ENCODE measurements at places on chromosomes 1 and 21. TPM values are rescaled to one million over a fixed set of nuclear protein-coding genes. Genes with fewer than 3 reads are reported as not detected.

- H3K27ac ChIP-seq, result no peak overlapping the region
- no peaks in the 10 kb centered on the region for H3K4me1 ChIP-seq
- no peak overlapping the region for H3K4me3 ChIP-seq
- no peaks in the 10 kb centered on the region for H3K27me3 ChIP-seq
Observed at GRCh38 chr1:176149939-176150807, 56.9 kb downstream of the COP1 start.

The HSD3B1 gene
- total RNA-seq, result not detected

DNA sequence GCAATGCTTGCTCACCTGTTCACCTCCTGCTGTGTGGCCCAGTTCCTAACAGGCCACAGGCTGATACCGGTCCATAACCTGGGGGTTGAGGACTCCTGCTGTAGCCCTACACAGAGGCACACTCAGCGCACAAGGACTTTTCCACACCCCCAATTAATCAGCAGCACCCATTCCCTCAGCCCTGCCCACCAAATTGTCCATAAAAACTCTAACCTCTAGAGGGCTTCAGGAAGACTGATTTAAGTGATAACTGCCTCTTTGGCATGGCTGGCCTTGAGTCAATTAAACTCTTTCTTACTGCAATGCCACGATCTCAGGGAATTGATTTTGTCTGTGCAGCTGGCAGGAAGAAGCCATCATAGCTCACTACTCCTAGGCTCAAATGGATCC lies 71.3 kb upstream of the MUTYH start:
- no peaks in the 10 kb centered on the region for H3K27me3 ChIP-seq
- no peaks in the 10 kb centered on the region for H3K36me3 ChIP-seq
- no peak for DNase-seq

GRCh38 chr1:41385398-41386195 lies 24.4 kb downstream of the FOXO6 start:
- no peaks in the 10 kb centered on the region for H3K4me1 ChIP-seq
- no peaks in the 10 kb centered on the region for H3K36me3 ChIP-seq
- DNase-seq, result no peak
- H3K27ac ChIP-seq, result no peak overlapping the region

DNA sequence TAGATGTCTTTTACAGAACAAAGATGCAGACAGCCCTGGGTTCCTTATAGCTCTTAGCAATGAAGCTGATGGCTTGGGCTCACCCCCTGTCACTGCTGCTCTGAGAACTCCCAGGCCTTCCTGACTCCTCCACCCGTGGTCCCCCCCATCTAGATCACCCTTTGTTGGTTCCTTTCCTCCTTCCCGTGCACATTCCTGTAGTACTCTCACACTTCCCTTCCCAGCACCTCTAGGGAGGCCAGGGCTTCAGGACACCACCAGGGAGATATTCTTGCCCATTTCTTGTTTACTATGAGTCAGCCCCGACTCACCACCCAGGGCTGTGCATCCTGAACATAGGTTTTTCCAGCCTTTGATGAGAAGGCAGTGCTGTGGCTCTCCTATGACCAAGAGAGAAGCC lies 14.4 kb upstream of the NOS1AP start:
- no peaks in the 10 kb centered on the region for H3K36me3 ChIP-seq
- no peaks in the 10 kb centered on the region for H3K27me3 ChIP-seq
- no peak overlapping the region for H3K27ac ChIP-seq
- DNase-seq, result no peak
- no peaks in the 10 kb centered on the region for H3K4me1 ChIP-seq

The DCLRE1B gene
- 4.4 TPM for total RNA-seq

DNA sequence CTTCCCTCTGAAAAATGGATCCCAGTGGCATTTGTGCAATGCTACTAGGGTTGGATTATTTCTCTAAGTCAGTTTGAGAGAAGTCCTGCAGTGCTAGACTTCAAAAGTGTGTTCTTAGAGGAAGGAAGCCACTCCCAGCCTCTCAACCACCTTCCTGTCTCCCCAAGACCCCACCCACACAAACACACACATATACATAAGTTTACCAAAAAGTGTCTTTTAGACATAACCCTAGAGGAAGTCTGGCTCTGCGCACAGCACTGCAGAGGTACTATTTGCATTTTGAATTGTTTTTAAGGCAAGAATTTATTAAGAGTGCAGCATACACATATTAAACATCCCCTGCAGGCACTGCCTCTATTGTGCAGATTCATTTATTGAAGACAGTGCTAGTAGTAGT lies 127.3 kb downstream of the HHIPL2 start:
- no peak overlapping the region for H3K4me3 ChIP-seq
- no peak for DNase-seq
- H3K4me1 ChIP-seq, result no peaks in the 10 kb centered on the region
- H3K36me3 ChIP-seq, result no peaks in the 10 kb centered on the region

- no peaks in the 10 kb centered on the region for H3K27me3 ChIP-seq
- no peak overlapping the region for H3K4me3 ChIP-seq
- no peak for DNase-seq
- H3K4me1 ChIP-seq, result no peaks in the 10 kb centered on the region
Observed at GRCh38 chr1:193318347-193318746, 131.9 kb upstream of the B3GALT2 start.

The CHRM3 gene
- 0.20 TPM for total RNA-seq

DNA sequence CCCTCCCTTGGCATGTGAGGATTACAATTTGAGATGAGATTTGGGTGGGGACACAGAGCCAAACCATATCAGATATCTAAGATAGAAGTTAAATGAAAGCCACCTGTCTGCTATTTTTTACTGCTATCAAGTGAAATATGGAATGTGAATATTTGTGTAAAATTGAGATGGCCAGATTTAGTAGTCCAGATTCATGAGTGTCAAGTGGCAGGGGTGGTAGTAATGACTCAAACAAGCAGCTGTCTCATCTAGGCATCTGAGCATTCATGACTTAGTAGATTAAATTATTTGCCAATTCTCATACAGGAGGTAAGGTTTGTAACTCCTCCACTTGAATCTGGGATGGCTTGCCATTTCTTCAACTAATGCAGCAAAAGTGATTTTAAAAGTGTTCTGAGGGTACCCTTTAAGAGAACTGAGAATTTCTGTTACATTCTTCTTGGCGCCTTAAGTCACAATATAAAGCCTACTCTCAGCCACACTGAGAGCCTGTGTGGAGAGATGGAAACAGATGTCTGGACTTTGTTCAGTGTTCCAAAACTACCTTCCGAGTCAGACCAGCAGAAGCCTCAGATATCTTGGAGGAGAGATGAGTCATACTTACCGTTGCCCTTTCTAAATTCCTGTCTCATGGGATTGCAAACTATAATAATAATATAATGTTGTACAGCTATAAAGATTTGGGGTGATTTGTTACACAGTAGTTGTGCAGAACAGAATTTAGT lies 1065.6 kb upstream of the TMPRSS15 start:
- no peaks in the 10 kb centered on the region for H3K4me1 ChIP-seq
- no peak for DNase-seq
- no peaks in the 10 kb centered on the region for H3K36me3 ChIP-seq
- H3K27ac ChIP-seq, result no peak overlapping the region
- H3K4me3 ChIP-seq, result no peak overlapping the region

The CCDC181 gene
- total RNA-seq, result 0.39 TPM

GRCh38 chr1:111197598-111198284 lies 2.7 kb downstream of the DENND2D start:
- peak overlapping the region; percentile 29 for H3K4me3 ChIP-seq
- peaks cover 43% of the 10 kb centered on the region for H3K4me1 ChIP-seq
- no peaks in the 10 kb centered on the region for H3K27me3 ChIP-seq
- no peak for DNase-seq

The RNU1-4 gene
- under 0.01 TPM for total RNA-seq

GRCh38 chr1:160061369-160062229 lies 8.4 kb downstream of the KCNJ10 start:
- no peak overlapping the region for H3K4me3 ChIP-seq
- peaks cover 15% of the 10 kb centered on the region for H3K4me1 ChIP-seq
- peak overlapping the region; percentile 85 for H3K27ac ChIP-seq
- no peak for DNase-seq
- H3K27me3 ChIP-seq, result no peaks in the 10 kb centered on the region
- no peaks in the 10 kb centered on the region for H3K36me3 ChIP-seq

The ARHGAP30 gene
- 7.3 TPM for total RNA-seq

- H3K27me3 ChIP-seq, result no peaks in the 10 kb centered on the region
- H3K36me3 ChIP-seq, result no peaks in the 10 kb centered on the region
- DNase-seq, result peak; percentile 27
Observed at GRCh38 chr1:185720633-185721272, 13.4 kb upstream of the HMCN1 start.

- H3K4me1 ChIP-seq, result peaks cover 40% of the 10 kb centered on the region
- H3K36me3 ChIP-seq, result no peaks in the 10 kb centered on the region
- no peaks in the 10 kb centered on the region for H3K27me3 ChIP-seq
- no peak overlapping the region for H3K27ac ChIP-seq
- no peak overlapping the region for H3K4me3 ChIP-seq
- no peak for DNase-seq
Observed at GRCh38 chr1:76866566-76866965, 714 bp upstream of the ST6GALNAC5 start.

DNA sequence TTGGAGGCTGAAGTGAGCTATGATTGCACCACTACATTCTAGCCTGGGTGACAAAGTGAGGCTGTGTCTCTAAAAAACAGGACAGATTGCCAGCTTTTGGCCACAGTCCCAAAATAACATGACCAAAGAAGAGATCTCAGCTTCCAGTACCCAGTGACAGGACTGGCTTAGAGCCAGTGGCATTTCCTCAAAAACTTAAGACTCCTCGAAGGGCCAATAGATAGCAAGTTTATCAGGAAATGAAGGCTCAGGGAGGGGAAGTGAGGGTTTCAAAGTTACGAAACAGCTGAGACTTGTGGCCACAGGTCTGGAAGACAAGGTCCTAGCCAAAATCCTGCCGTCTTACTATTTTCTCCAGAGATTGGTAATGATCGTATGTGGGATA lies 6.3 kb upstream of the TMEM39B start:
- H3K36me3 ChIP-seq, result peaks cover 8% of the 10 kb centered on the region
- no peak overlapping the region for H3K4me3 ChIP-seq
- H3K27me3 ChIP-seq, result no peaks in the 10 kb centered on the region
- H3K27ac ChIP-seq, result peak overlapping the region; percentile 64

DNA sequence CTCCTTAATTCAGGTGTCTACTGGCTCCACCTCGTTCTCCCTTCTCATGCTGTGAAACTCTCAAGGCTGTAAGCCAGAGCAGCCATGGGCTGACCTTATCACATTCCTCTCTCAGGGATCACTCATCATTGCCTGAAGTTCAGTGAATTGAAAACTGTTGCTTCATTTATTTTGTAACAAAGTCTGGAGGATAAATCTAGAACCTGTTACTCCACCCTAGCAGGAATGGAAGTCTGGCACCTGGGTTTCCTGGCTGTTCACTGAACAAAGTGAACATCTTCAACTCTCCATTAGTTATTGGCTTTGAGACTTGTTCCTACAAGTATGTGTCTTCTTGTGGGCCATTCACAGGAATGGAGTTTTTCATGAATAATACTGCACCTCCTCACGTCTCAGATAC lies 584.1 kb downstream of the PTPRU start:
- no peaks in the 10 kb centered on the region for H3K27me3 ChIP-seq
- no peaks in the 10 kb centered on the region for H3K4me1 ChIP-seq
- no peak for DNase-seq
- no peaks in the 10 kb centered on the region for H3K36me3 ChIP-seq
- no peak overlapping the region for H3K4me3 ChIP-seq

The BATF3 gene
- total RNA-seq, result 3.5 TPM

The CFHR4 gene
- not detected for total RNA-seq

The CLCA4 gene
- total RNA-seq, result not detected

GRCh38 chr21:44267655-44268142 lies 6.0 kb upstream of the DNMT3L start:
- no peaks in the 10 kb centered on the region for H3K27me3 ChIP-seq
- H3K27ac ChIP-seq, result no peak overlapping the region
- no peak overlapping the region for H3K4me3 ChIP-seq
- H3K36me3 ChIP-seq, result no peaks in the 10 kb centered on the region
- DNase-seq, result peak; percentile 15
- no peaks in the 10 kb centered on the region for H3K4me1 ChIP-seq

DNA sequence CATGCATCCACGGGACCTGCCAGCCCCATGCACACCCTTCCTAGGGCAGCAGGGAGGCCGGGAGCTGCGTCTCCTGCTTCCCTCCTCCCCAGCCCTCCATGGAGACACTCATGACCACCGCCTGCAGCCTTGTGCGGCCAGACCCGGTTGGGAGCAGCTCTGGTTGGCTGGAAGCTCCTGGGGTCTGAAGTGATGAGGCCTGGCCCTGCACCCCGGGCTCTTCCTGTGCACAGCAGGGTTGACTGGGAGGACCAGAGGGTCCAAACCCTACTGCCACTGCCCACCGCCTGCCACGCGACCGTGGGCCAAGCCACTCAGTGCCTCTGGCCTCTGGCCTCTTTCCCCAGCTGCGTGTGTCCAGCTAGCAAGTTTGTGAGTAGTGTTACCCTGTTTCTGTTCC lies 111.1 kb upstream of the COL6A1 start:
- H3K27ac ChIP-seq, result no peak overlapping the region
- DNase-seq, result no peak
- H3K27me3 ChIP-seq, result no peaks in the 10 kb centered on the region

DNA sequence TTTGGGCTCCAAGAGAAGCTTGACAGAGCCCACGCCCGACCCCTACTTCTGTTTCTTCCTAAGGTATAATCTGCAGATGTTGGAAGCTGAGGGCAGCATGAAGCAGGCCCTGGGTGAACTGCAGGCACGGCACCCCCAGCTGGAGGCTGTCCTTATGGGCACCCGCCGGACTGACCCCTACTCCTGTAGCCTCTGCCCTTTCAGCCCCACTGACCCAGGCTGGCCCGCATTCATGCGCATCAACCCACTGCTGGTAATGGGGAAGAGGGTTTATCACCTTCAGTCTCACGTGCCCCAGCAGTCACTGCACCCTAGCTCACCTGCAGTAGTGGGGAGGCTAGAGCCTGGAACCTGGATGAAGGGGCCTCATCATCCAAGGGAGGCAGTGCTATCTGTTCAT lies 3.1 kb upstream of the LENEP start:
- peaks cover 73% of the 10 kb centered on the region for H3K36me3 ChIP-seq
- H3K27me3 ChIP-seq, result no peaks in the 10 kb centered on the region
- H3K27ac ChIP-seq, result no peak overlapping the region
- no peaks in the 10 kb centered on the region for H3K4me1 ChIP-seq

DNA sequence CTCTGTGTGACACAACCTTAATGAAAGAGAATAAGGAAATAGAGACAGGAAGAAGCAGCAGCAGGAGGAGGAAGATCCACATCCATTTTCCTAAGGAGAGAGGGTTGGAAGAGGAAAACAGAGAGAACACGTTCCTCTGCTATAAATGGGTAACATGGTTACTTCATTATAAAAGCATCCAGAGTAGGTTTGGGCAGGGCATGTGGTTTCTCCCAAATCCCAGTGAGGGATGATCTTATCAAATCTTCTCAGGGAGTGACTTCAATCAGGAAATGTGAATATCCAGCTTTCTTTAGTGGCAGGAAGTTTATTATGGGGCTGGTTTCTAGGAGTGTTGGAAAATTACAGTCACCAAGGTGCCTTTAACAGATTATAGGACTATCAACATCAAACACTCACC lies 11.1 kb downstream of the CYP2J2 start:
- H3K27ac ChIP-seq, result peak overlapping the region; percentile 13
- H3K4me3 ChIP-seq, result no peak overlapping the region
- H3K27me3 ChIP-seq, result no peaks in the 10 kb centered on the region
- H3K36me3 ChIP-seq, result no peaks in the 10 kb centered on the region
